ENCODE measurements at places on chromosomes 13 and 19. TPM values are rescaled to one million over a fixed set of nuclear protein-coding genes. Genes with fewer than 3 reads are reported as not detected.
A peak's percentile ranks its signal among the peaks of the same experiment; 100 is the strongest.

- no peaks in the 10 kb centered on the region for H3K36me3 ChIP-seq
- no peak for DNase-seq
- no peak overlapping the region for H3K4me3 ChIP-seq
- H3K4me1 ChIP-seq: no peaks in the 10 kb centered on the region
- no peaks in the 10 kb centered on the region for H3K27me3 ChIP-seq
Observed at GRCh38 chr13:37929308-37929707, 59.7 kb upstream of the TRPC4 start.

The ERCC1 gene
- 104 TPM for total RNA-seq

The BABAM1 gene
- 68.4 TPM for total RNA-seq

GRCh38 chr13:33176526-33176925 lies 109.0 kb downstream of the STARD13 start:
- H3K27ac ChIP-seq: peak overlapping the region; percentile 39
- peaks cover 4% of the 10 kb centered on the region for H3K36me3 ChIP-seq
- DNase-seq: no peak
- H3K27me3 ChIP-seq: no peaks in the 10 kb centered on the region
- H3K4me3 ChIP-seq: no peak overlapping the region

The NRTN gene
- total RNA-seq: 31.0 TPM

GRCh38 chr13:98919566-98919965 lies 58.3 kb downstream of the DOCK9 start:
- H3K4me1 ChIP-seq: no peaks in the 10 kb centered on the region
- no peak overlapping the region for H3K4me3 ChIP-seq
- no peaks in the 10 kb centered on the region for H3K27me3 ChIP-seq
- no peak for DNase-seq
- peak overlapping the region; percentile 29 for H3K27ac ChIP-seq

GRCh38 chr13:26855921-26856320 lies 95.3 kb upstream of the GPR12 start:
- DNase-seq: no peak
- no peaks in the 10 kb centered on the region for H3K36me3 ChIP-seq
- H3K4me1 ChIP-seq: no peaks in the 10 kb centered on the region
- H3K4me3 ChIP-seq: no peak overlapping the region
- no peak overlapping the region for H3K27ac ChIP-seq
- no peaks in the 10 kb centered on the region for H3K27me3 ChIP-seq

The ANO8 gene
- 6.8 TPM for total RNA-seq

DNA sequence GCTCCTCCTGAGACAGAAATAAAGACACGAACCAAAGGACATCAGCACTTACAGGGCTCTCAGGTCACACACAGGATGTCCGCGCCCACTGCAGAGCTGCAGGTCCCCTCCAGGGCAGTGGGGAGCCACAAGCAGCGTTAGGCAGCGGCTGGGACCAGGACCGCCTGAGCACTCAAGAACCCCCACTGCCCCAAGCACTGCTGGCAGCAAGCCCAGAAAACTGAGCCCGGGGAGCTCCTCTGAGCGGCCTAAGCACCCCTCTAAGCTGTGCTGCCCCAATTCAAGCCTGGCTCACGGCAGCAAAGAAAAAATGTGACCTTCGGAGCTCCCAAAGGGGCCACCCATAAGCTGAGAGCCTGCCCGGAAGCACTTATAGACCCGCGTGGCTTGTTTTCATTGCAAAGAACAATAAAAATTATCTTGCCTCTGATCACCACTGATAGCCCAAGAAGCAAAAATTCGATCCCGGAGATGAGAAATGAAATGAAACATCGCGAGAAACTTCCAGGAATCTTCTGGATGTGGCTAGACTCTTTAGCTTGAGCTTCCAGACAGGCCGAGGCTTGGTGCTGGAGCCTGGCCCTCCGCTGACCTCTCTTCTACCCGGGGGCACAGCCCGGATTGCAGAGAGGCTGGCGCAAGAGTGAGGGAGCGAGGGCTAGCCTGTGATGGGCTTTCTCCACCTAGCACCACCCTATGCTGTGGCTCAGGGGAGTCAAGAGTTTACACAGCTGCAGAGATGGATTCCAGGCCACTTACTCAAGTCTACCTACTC lies 6.3 kb downstream of the DPP9 start:
- peaks cover 35% of the 10 kb centered on the region for H3K4me1 ChIP-seq
- peaks cover 87% of the 10 kb centered on the region for H3K36me3 ChIP-seq
- H3K27me3 ChIP-seq: no peaks in the 10 kb centered on the region
- no peak overlapping the region for H3K27ac ChIP-seq
- no peak overlapping the region for H3K4me3 ChIP-seq
- DNase-seq: no peak

The SYNGR4 gene
- total RNA-seq: not detected

DNA sequence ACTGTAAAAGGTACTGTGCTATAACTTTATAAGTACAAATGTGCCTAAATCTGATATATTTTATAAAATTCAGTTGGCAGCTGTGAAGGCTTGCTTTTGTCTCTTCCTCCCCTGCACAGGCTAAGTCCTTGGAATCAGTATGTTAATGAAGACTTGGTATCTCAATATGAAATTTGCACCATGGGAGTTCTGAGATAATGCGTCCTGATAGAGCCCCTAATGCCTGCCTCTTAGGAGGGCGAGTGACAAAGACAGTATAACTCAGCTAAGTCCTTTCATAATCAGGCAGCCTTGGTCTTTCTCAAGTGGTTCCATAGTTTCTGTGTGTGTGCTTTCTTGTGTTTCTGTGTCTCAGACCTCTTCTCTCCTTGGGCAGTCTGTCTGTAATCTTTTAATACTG lies 14.7 kb downstream of the LRCH1 start:
- peaks cover 66% of the 10 kb centered on the region for H3K4me1 ChIP-seq
- no peak for DNase-seq
- no peaks in the 10 kb centered on the region for H3K27me3 ChIP-seq
- H3K36me3 ChIP-seq: no peaks in the 10 kb centered on the region
- no peak overlapping the region for H3K27ac ChIP-seq
- H3K4me3 ChIP-seq: no peak overlapping the region

DNA sequence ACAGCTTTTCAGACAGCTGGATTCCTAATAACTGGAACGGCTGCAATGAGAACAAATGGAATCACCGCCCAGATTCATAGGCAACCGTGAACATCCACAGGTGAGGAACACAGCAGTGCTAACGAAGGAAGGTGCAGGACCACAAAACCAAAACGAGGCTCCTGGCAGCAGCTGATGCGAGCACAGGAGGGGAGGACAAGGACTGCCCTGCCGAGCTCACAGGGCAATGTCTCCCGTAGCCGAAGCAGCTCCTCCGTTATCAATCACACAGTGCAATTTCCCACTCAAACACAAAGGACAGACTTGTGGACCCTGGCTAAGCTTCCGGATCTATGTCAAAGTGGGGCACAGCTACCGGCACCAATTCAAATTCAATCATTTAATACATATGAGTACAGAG lies 70.6 kb downstream of the STK24 start:
- no peaks in the 10 kb centered on the region for H3K27me3 ChIP-seq
- no peak overlapping the region for H3K27ac ChIP-seq
- no peaks in the 10 kb centered on the region for H3K36me3 ChIP-seq
- H3K4me1 ChIP-seq: peaks cover 86% of the 10 kb centered on the region

DNA sequence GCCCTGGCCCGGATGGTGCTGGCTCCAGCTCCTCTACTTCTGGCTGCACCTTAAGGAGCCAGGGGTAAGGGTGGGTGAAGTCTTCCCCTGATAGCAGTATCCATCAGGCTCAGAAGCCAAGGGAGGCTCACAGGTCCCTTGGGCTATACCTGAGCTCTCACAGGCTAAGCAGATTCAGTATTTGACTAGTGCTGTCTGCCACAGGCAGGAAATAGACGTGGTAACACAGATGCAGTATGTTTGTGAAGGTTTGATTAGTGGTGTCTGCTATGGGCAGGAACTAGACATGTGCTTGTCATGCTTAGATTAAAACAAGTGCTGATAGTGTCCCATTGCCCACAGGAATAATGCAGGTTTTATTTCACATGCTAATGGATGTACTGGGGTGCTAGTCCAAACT lies 4.0 kb downstream of the SYT5 start:
- no peaks in the 10 kb centered on the region for H3K36me3 ChIP-seq
- peaks cover 83% of the 10 kb centered on the region for H3K27me3 ChIP-seq
- no peak for DNase-seq
- peaks cover 17% of the 10 kb centered on the region for H3K4me1 ChIP-seq

- no peak overlapping the region for H3K4me3 ChIP-seq
- H3K27me3 ChIP-seq: no peaks in the 10 kb centered on the region
- DNase-seq: no peak
- no peaks in the 10 kb centered on the region for H3K36me3 ChIP-seq
- H3K4me1 ChIP-seq: no peaks in the 10 kb centered on the region
Observed at GRCh38 chr19:44548736-44549135, 19.3 kb upstream of the CEACAM20 start.

The AMH gene
- total RNA-seq: not detected

- no peak overlapping the region for H3K4me3 ChIP-seq
- H3K4me1 ChIP-seq: no peaks in the 10 kb centered on the region
- H3K27ac ChIP-seq: no peak overlapping the region
- H3K36me3 ChIP-seq: no peaks in the 10 kb centered on the region
- no peaks in the 10 kb centered on the region for H3K27me3 ChIP-seq
Observed at GRCh38 chr13:67791047-67791446, 560.9 kb upstream of the PCDH9 start.

The PROZ gene
- total RNA-seq: not detected

DNA sequence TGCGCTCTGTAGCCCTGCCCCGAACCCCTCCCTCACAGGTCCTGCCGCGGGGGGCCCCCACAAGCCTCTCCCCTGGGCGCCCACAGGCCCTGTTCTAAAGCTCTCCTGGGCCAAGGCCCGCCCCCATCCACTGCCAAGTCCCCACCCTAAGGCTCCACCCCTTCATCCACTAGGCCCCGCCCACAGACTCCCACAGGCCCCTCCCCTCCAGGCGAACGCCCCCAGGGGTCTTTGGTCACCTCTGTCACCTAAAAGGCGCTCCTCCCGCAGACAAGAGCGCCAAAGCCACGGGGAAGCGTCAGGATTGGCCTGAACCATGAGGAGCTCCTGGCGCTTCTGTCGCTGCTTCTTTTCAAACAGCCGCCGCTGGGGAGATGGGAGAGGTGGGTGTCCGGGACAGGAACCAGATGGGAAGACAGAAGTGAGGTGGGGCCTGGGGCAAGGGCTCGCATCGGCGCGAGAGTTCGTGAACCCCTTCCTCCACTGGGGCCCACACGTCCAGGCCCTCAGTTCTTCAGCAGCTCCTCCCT lies 2.3 kb downstream of the TULP2 start:
- no peaks in the 10 kb centered on the region for H3K36me3 ChIP-seq
- H3K4me1 ChIP-seq: peaks cover 32% of the 10 kb centered on the region
- peak overlapping the region; percentile 58 for H3K4me3 ChIP-seq
- peak overlapping the region; percentile 61 for H3K27ac ChIP-seq
- H3K27me3 ChIP-seq: no peaks in the 10 kb centered on the region
- DNase-seq: peak; percentile 71

DNA sequence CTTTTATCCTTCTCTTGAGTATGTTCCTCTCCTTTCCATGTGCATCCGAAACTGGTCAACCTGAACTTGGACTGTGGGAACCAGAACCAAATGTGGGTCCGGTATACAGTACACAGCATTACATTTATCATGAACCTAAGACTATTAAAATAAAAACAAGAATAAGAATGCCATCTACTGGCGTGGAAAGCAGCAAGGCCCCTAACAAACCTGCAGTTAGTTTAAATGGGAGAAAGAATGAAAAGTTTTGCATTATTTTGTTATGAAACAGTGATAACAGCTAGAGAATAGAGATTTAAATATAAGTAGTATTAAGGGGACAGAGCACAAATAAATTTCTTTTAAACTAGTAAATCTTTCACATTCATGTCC lies 159.5 kb downstream of the RBM26 start:
- H3K27me3 ChIP-seq: no peaks in the 10 kb centered on the region
- no peak overlapping the region for H3K4me3 ChIP-seq
- H3K36me3 ChIP-seq: no peaks in the 10 kb centered on the region
- H3K4me1 ChIP-seq: no peaks in the 10 kb centered on the region

- no peak overlapping the region for H3K27ac ChIP-seq
- DNase-seq: no peak
- H3K27me3 ChIP-seq: no peaks in the 10 kb centered on the region
- H3K36me3 ChIP-seq: peaks cover 71% of the 10 kb centered on the region
Observed at GRCh38 chr19:47152632-47153031, 22.0 kb downstream of the SAE1 start.

The VSTM1 gene
- total RNA-seq: 1.3 TPM

- no peaks in the 10 kb centered on the region for H3K27me3 ChIP-seq
- no peak overlapping the region for H3K4me3 ChIP-seq
- no peak overlapping the region for H3K27ac ChIP-seq
- no peak for DNase-seq
- H3K36me3 ChIP-seq: no peaks in the 10 kb centered on the region
Observed at GRCh38 chr13:25068810-25069209, 27.1 kb upstream of the PABPC3 start.

- H3K27me3 ChIP-seq: no peaks in the 10 kb centered on the region
- no peak for DNase-seq
- H3K27ac ChIP-seq: no peak within 1 kb of the TSS
Observed at GRCh38 chr13:42781352-42781751, at the start of gene FAM216B. Gene FAM216B (plus strand): TSS chr13:42781584. CDS start chr13:42784068, 2,484 bp downstream.

The P2RY11 gene
- 3.1 TPM for total RNA-seq

- H3K27ac ChIP-seq: peak overlapping the region; percentile 86
- no peak for DNase-seq
- peak overlapping the region; percentile 44 for H3K4me3 ChIP-seq
- peaks cover 75% of the 10 kb centered on the region for H3K4me1 ChIP-seq
Observed at GRCh38 chr19:44754750-44755080, 6.2 kb downstream of the BCL3 start.

DNA sequence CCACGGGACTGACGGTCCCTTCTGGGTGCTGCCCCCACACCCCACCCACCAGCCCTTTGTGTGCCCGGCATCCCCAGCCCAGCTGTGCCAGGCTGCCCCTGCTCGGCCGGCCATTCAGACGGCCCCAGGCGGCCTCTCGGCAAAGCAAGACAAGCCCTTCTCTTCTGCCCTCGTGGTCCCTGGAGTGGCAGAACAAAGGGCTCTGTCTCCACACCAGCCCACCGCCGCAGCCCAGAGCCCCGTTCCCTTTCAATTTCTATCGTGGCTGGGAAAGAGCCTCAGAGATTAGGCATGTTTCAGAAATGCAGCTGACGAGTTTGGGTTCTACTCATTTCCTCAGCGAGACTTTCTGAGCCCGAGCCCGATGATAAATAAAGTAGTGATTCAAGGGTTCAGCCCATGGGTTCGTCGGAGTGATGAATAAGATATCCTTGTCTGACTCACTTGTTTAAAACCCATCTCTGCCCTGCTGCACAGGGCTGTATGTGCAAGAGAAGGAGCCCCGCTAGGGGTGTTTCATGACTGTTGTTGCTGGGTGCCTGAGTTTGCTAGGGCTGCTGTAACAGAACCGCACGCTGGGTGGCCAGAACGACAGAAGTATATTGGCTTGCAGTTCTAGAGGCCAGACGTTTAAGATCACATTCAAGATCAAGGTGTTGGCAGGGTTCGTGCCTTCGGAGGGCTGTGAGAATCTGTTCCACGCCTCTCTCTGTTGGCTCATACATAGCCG lies 4.3 kb downstream of the MYO9B start:
- H3K4me3 ChIP-seq: peak overlapping the region; percentile 33
- H3K27ac ChIP-seq: peak overlapping the region; percentile 89
- no peaks in the 10 kb centered on the region for H3K27me3 ChIP-seq
- no peaks in the 10 kb centered on the region for H3K36me3 ChIP-seq
- H3K4me1 ChIP-seq: peaks cover 66% of the 10 kb centered on the region

- H3K4me3 ChIP-seq: no peak overlapping the region
- H3K27me3 ChIP-seq: no peaks in the 10 kb centered on the region
- H3K4me1 ChIP-seq: peaks cover 21% of the 10 kb centered on the region
- peaks cover 12% of the 10 kb centered on the region for H3K36me3 ChIP-seq
Observed at GRCh38 chr13:41827507-41828213, 133.2 kb downstream of the VWA8 start.

The ZNF730 gene
- 0.23 TPM for total RNA-seq

- peaks cover 8% of the 10 kb centered on the region for H3K36me3 ChIP-seq
- no peak overlapping the region for H3K4me3 ChIP-seq
- H3K27ac ChIP-seq: no peak overlapping the region
- H3K4me1 ChIP-seq: peaks cover 69% of the 10 kb centered on the region
Observed at GRCh38 chr13:98556968-98557631, 19.8 kb downstream of the STK24 start.
